ENCODE measurements at places on chromosomes 2 and 18.

GRCh38 chr18:36697905-36698304, 130.9 kb downstream of the TPGS2 start:
- no peak overlapping the region for H3K27ac ChIP-seq
- H3K27me3 ChIP-seq = no peaks in the 10 kb centered on the region
- no peaks in the 10 kb centered on the region for H3K4me1 ChIP-seq
- no peak for DNase-seq
- no peaks in the 10 kb centered on the region for H3K36me3 ChIP-seq
- no peak overlapping the region for H3K4me3 ChIP-seq

DNA sequence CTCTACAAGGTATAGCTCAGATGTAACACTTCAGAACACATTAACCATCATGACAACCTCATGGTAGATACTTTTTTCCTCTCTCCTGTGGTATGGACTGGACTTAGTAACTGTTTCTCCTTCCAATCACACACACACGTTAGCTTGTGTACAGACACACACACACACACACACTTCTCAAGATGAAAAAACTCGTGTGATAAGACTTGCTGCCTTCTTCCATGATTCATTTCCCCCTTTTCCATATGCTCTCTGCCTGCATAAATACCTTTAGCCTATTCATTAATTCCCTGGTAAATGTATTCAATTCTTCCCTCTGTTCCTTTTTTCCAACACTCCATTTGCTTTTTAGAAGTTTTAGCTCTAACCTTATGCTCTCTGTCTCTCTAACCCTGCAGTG, 118.9 kb upstream of the TANK start:
- H3K27me3 ChIP-seq = no peaks in the 10 kb centered on the region
- no peak overlapping the region for H3K27ac ChIP-seq
- H3K4me1 ChIP-seq = no peaks in the 10 kb centered on the region
- no peak overlapping the region for H3K4me3 ChIP-seq
- DNase-seq = no peak

DNA sequence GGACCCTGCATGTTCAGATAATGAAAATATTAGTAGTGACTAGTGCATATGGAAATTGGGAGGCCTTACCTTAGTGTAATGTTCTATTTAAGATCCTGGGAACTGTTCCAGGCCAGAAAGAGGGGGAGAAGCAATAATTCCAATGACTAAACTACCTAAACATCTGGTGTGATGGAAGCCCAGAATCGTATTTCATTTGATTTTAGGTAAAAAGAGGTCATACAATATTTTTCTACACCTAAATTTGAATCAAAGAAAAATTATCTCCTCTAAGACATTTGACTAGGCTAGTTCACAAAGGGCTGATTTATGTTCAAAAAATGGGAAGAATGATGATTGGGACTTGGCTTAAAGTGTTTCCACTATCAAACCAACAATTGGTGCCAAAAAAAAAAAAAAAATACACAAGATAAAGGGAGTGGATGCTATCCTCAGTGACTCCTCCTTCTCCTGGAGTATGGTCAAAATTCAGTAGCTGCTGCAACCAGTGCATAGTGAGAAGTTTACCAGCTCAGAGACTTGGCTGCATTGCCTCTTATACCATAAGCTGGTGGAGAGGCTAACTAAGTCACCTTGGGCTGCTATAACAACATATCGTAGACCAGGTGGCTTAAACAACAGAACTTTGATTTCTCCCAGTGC, 1038.3 kb upstream of the ACVR2A start:
- H3K27me3 ChIP-seq = no peaks in the 10 kb centered on the region
- no peak for DNase-seq
- no peak overlapping the region for H3K27ac ChIP-seq
- H3K4me3 ChIP-seq = no peak overlapping the region
- H3K4me1 ChIP-seq = no peaks in the 10 kb centered on the region

DNA sequence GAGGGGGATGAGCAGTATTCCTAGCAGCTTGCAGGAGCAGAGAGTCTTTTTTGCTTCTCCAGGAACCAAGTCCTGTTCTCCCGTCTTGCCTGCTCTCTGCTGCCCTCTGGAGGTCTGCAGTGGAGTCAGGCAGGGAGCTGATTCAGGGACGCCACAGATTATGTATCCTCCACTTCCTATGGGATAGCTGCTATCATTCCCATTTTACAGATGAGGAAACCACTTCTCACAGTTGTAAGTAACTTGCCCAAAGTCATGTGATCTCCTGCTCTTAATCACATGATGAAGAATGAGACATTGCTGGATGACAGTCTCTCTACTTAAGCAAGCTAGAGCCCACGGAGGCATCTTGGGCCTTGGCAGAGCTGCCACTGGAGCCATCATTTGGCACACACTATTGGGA, 8.3 kb downstream of the SLC4A5 start:
- peak; percentile 76 for DNase-seq
- no peaks in the 10 kb centered on the region for H3K27me3 ChIP-seq

GRCh38 chr2:193988784-193989183, 1668.2 kb upstream of the SLC39A10 start:
- no peaks in the 10 kb centered on the region for H3K36me3 ChIP-seq
- no peak overlapping the region for H3K27ac ChIP-seq
- no peaks in the 10 kb centered on the region for H3K27me3 ChIP-seq
- DNase-seq = no peak

DNA sequence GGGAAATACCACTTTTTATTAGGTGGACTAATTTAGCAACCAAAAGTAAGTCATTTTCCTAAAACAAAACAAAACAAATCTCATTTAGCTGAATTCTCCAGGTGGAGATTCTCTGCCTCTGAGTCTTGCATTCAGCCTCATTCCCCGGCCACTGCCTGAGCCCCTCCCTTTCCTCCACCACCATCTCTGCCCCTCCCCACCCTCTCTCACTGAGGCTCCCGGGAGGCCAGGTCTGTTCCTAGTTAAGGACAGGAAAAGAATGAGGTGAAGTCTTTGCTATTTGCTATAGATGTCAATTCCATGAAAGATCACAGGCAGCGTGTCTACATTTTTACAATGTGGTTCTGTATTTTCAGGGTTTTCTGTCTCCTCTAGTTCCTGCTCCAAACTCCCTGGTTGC, 83.0 kb upstream of the SOX11 start:
- no peaks in the 10 kb centered on the region for H3K36me3 ChIP-seq
- no peak overlapping the region for H3K4me3 ChIP-seq
- H3K27ac ChIP-seq = no peak overlapping the region
- H3K27me3 ChIP-seq = no peaks in the 10 kb centered on the region
- no peaks in the 10 kb centered on the region for H3K4me1 ChIP-seq
- no peak for DNase-seq

GRCh38 chr2:54708584-54709335, 14.7 kb upstream of the EML6 start:
- H3K36me3 ChIP-seq = no peaks in the 10 kb centered on the region
- DNase-seq = peak; percentile 40

- no peaks in the 10 kb centered on the region for H3K27me3 ChIP-seq
- DNase-seq = no peak
- no peaks in the 10 kb centered on the region for H3K36me3 ChIP-seq
- no peaks in the 10 kb centered on the region for H3K4me1 ChIP-seq
- no peak overlapping the region for H3K27ac ChIP-seq
- H3K4me3 ChIP-seq = no peak overlapping the region
These were observed 641.1 kb downstream of the TMEM182 start for GRCh38 chr2:103402944-103403343.

DNA sequence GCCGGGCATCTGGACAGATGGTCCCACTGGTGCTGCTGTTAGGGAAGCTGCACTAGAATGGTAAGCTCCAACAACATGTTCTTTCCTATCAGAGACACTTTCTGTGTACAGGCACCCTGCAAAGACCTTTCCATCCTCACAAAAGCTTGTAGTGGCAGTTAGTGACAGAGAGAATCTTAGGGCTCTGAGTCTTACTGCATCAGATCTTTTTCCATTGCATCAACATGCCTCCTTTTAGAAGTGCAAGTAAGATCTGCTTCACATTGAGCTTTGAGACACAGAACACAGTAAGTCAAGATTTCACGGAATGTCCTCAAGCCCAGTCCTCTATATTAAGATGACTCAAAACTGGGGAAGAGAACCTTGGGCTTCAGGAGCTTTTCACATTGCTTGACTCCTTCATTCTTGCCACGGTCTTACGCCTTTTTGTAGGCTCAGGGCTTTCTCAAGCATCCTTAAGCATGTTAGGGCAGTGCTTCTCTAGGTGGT, 52.6 kb downstream of the ARL4C start:
- peak overlapping the region; percentile 37 for H3K27ac ChIP-seq
- DNase-seq = no peak
- H3K27me3 ChIP-seq = no peaks in the 10 kb centered on the region
- no peaks in the 10 kb centered on the region for H3K36me3 ChIP-seq
- no peaks in the 10 kb centered on the region for H3K4me1 ChIP-seq

Data from heart left ventricle (tissue), 16 donors.